ENCODE measurements at places on chromosomes 12 and 14.

- no peak for DNase-seq
Measured at GRCh38 chr14:41016213-41016612, 590.5 kb upstream of the LRFN5 start.

DNA sequence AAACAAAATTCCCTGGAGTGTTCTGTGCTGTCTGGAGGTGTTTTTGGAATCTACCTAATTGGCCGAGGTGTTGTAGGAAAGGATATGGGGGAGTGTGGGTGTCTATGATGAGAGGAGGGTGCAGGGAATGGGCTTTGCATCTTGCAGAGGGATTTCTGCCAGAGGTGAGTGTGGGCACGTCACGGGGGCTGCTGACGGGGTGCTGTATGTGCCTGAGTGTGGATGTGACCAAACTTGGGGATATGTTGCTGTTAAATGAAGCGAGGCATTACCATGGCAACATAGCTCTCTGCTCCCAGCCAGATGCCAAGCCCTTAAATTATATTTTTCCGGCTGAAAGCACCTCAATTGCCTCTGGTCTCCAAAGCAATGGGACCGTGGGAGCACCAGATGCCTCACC is 44.3 kb upstream of the SPTLC2 start:
- no peak for DNase-seq

DNA sequence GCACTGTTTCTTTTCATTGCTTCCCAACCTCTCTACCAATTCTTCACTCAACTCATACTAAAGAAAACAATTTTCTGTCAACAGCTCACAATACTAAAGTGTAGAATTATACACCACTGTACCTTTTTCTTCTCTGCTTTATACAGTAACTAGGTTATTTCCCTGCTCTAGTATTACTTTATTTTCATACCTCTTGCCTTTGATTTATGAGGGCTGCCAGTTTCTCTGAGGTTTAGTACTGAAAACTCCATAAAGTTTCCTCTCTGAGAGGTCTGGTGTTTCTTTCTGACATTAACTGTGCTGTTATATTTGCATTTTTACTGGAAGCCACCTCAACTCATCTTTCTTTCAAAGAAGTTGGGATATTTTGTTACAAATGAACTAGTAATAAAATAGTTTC is 63.0 kb upstream of the GRIP1 start:
- no peak for DNase-seq

- DNase-seq: no peak
Measured at GRCh38 chr12:81295251-81295650, 217.4 kb downstream of the ACSS3 start.

GRCh38 chr12:75712223-75712622 is 200.8 kb upstream of the KRR1 start:
- no peak for DNase-seq

- DNase-seq: no peak
Measured at GRCh38 chr14:80456209-80456608, 244.9 kb upstream of the DIO2 start.

DNA sequence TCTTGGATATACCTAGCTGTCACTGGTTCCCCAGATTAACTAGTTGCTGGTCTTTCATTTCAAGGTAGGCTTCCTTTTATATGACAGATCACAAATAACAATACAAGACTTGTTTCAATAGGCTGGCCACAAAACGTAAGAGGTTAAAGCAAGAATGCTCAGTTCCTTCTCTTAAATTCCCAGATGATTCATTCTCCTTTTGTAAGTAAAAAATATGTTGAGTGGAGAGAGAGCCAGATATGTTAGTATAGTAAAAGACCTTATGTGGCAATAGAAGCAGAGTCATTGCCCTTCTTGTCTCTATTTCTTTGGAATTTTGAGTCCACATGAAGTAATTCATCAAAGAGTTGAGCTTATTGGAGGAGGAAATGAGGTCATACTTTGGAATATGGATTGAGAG is 939.0 kb upstream of the ATXN7L3B start:
- no peak for DNase-seq

DNA sequence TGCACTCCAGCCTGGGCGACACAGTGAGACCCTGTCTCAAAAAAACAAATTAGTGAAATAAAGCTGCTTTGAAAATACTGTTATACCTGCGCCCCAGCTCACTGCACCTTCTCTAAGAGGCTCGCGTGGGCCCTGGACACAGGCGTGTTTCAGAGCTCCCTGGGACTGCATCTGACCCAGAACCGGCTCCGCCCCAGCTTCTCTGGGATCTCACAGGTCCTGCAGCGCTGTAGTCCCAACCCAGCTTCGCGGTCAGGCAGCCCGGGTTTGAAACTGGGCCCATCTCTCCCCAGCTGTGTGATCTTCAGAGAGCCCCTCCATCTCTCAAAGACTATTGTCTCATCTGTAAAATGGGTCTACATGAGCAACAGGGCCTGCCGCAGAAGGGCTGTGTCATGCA is 7.5 kb downstream of the RIMBP2 start:
- no peak for DNase-seq

- peak; percentile 55 for DNase-seq
Measured at GRCh38 chr14:58072288-58073071, 79.5 kb downstream of the ARMH4 start.

DNA sequence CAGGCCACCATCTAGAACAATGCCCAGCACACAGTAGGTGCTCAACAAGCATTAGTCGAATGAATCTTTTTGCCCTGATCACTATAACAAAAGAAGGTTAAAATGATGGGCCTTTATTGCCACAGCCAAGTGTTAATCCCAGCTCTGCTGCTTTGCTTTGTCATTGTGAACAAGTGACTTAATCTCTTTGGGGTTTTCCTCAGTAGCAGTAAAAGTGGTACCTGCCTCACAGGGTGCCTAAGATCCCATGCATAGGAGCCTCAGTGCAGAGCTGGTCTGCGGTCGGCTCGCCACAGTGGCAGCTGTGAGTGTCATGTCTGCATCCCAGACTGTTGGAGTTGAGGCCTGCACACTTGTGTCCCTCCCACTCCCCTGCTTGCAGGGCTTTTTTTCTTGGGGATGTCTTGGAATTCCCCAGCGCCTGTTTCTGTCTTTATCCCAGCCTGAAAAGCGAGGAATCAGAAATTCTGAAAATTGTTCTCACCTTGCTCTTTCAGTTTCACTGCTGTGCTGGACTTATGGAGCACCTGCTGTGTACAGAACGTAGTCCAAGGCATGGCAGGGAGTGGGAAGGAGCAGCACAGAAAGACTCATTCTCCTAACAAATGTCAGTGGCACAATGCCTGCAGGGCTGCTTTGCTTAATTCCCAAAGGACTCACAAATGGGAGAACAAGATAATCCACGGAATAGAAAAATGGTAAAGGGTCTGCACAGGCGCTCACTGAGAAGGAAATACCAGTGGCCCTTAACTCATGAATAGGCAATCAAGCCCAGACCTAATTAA is 90.8 kb downstream of the EML1 start:
- no peak for DNase-seq

DNA sequence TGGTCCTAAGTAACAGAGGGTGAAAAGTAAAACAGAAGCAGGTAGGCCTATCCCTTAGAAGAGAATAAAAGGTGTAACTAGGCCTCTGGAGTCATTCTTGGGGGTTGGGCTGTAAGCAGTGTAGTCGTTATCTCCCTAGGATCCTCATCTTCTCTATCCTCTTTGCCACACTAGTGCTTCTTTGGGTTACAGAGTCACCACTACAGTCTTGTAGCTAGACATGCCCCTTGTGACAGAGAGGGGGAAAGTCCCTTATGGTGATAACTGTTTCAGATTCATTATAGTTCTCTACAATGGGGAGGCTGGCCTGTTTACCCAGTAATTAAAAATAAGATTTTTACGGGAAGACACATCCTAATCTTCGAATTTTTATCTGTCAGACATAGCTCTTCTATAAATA is 16.4 kb upstream of the SRP54 start:
- DNase-seq: no peak

GRCh38 chr14:43647302-43647701 is 859.8 kb downstream of the FSCB start:
- no peak for DNase-seq

- DNase-seq: no peak
Measured at GRCh38 chr12:29612912-29613311, 115.4 kb upstream of the OVCH1 start.

GRCh38 chr12:40693207-40693821 is 1.1 kb downstream of the CNTN1 start:
- DNase-seq: no peak

- DNase-seq: peak; percentile 7
Measured at GRCh38 chr12:72271451-72272090, 599 bp upstream of the TRHDE start.

DNA sequence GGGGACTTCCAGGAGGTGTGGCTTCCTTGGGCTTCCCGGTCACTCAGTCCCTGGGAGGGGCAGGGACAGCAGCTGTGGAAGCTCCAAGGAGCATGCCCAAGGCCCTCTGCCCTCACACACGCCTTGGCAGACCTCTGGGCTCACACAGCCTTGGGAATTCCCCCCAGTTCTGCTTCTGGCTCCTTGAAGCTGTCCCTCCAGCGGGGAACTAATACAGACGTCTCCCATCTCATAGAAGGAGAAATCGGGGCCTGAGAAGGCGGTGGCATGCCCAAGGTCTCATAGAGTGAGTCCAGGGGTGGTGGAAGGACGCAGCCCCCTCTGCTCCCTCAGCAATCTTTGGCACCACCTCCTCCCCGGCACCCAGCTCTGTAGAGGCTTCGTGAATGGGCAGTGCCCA is 15.7 kb upstream of the TMEM119 start:
- no peak for DNase-seq

All from stimulated activated CD4-positive, alpha-beta T cell treated with anti-CD3 and anti-CD28 coated beads, Interleukin-15, amount 100 ng/mL, for 24 hours (primary cell).